ENCODE measurements at places on chromosomes 1 and 21. TPM values are rescaled to one million over a fixed set of nuclear protein-coding genes. Genes with fewer than 3 reads are reported as not detected.

DNA sequence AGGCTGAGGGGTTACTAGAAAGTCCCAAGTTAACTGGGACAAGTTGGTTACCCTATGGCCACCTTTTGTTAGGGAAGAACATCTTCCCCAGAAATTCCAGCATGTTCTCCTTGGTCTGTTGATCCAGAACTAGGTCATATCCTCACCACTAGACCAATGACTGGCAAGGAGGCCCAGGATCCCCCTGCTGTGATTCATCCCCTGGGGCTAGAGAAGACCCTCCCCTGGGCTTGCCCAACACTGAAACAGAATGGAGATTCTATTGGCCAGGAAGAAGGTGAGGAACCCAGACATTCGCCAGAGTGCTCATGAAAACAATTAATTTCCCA lies 90.1 kb upstream of the SIM2 start:
- no peak overlapping the region for H3K27ac ChIP-seq
- no peaks in the 10 kb centered on the region for H3K36me3 ChIP-seq
- H3K4me1 ChIP-seq: no peaks in the 10 kb centered on the region
- H3K4me3 ChIP-seq: no peak overlapping the region

The EXO1 gene
- 2.4 TPM for total RNA-seq

The OR10J1 gene
- total RNA-seq: not detected

The PADI2 gene
- 11.2 TPM for total RNA-seq

The SOX13 gene
- 0.85 TPM for total RNA-seq

DNA sequence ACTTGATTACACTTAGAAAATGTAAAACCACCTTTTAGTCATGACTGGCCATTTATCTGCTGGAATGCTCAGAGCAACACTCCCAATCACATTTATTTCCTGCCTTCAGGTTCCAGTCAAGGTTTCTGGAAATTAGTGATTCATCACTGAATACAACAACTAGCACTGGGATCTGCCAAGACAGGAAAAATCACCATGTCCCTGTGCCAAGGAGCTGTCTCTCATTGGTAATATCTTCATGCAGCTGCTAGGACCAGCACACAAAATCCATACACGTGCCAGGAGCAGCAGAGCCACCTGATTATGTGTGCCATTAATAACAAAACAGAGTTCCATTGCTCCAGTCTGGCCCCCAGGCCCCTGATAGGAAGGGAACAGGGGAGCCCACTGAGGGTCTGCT lies 194.6 kb downstream of the TNR start:
- H3K27ac ChIP-seq: no peak overlapping the region
- H3K27me3 ChIP-seq: no peaks in the 10 kb centered on the region
- no peak for DNase-seq

The B3GALT5 gene
- total RNA-seq: not detected

The AMY2A gene
- not detected for total RNA-seq

The OLIG2 gene
- not detected for total RNA-seq

The RNF2 gene
- total RNA-seq: 14.9 TPM

GRCh38 chr1:94792473-94793295 lies 27.5 kb upstream of the SLC44A3 start:
- H3K27me3 ChIP-seq: no peaks in the 10 kb centered on the region
- no peak for DNase-seq
- no peaks in the 10 kb centered on the region for H3K36me3 ChIP-seq
- H3K27ac ChIP-seq: no peak overlapping the region
- H3K4me1 ChIP-seq: no peaks in the 10 kb centered on the region

The FCRL4 gene
- total RNA-seq: not detected

- no peaks in the 10 kb centered on the region for H3K27me3 ChIP-seq
- H3K4me1 ChIP-seq: no peaks in the 10 kb centered on the region
- no peaks in the 10 kb centered on the region for H3K36me3 ChIP-seq
- no peak overlapping the region for H3K27ac ChIP-seq
These were observed 107.1 kb upstream of the PAXBP1 start for GRCh38 chr21:32878661-32879060.

The FNDC5 gene
- total RNA-seq: not detected

- H3K4me3 ChIP-seq: no peak overlapping the region
- no peak for DNase-seq
- H3K36me3 ChIP-seq: peaks cover 14% of the 10 kb centered on the region
- no peak overlapping the region for H3K27ac ChIP-seq
- no peaks in the 10 kb centered on the region for H3K4me1 ChIP-seq
- H3K27me3 ChIP-seq: no peaks in the 10 kb centered on the region
These were observed 24.7 kb downstream of the KIAA0040 start for GRCh38 chr1:175167861-175168260.

The LEMD1 gene
- not detected for total RNA-seq

DNA sequence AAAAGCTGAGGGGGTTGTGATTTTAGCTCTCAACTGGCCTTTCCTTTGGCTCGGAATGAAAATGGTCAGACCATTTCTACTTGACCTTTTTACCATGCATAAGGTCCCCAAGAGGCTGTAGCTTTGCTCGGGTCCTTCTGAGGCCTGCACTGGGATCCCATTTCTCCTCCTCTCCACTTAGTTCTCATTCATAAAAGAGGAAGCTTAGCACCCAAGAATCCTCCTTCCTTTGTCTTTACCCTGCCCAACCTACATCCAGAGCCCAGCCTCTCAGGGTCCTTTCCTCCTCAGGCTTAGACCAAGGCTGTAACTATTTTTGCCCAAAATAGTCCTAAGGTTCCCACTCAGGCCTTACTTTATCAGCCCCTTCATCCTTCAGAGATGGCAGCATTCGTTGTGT lies 6.0 kb upstream of the SLC27A3 start:
- H3K4me1 ChIP-seq: no peaks in the 10 kb centered on the region
- no peak for DNase-seq
- H3K27ac ChIP-seq: no peak overlapping the region
- H3K36me3 ChIP-seq: peaks cover 74% of the 10 kb centered on the region

The OR10Z1 gene
- not detected for total RNA-seq

The RHOU gene
- total RNA-seq: 1.5 TPM

- H3K4me1 ChIP-seq: no peaks in the 10 kb centered on the region
- no peaks in the 10 kb centered on the region for H3K36me3 ChIP-seq
- H3K4me3 ChIP-seq: peak overlapping the region; percentile 66
- no peaks in the 10 kb centered on the region for H3K27me3 ChIP-seq
- DNase-seq: no peak
These were observed 12.3 kb downstream of the BTBD19 start for GRCh38 chr1:44820328-44821239.

DNA sequence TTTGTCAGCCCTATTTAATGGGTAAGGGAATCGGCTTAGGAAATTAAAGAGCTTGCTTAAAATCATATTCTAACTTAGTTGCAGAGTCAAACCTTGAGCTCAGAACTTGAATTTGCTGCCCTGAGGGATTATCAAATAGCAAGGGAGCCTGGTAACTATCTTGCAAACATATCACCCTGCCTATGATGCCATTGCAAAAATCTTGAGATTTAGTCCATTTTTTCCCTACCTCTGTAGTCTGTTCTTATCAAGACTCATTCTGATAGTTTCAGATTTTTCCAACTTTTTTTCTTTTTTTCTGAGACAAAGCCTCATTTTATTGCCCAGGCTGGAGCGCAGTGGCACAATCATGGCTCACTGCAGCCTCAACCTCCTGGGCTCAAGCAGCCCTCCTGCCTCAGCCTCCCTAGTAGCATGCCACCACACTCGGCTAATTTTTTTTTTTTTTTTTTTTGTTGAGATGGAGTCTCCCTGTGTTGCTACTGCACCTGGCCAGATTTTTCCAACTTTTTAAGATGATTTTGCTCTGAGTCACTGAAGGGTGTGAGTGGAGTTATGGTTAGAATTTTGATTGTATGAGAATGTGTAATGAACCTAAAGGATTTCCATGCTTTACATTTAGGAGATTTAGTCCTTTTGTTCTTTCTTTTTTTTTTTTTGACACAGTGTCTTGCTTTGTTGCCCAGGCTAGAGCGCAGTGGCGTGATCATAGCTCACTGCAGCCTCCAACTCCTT lies 12.2 kb downstream of the SARS1 start:
- no peak overlapping the region for H3K4me3 ChIP-seq
- peaks cover 61% of the 10 kb centered on the region for H3K36me3 ChIP-seq
- H3K27ac ChIP-seq: no peak overlapping the region
- H3K27me3 ChIP-seq: no peaks in the 10 kb centered on the region

The RPE65 gene
- total RNA-seq: not detected

DNA sequence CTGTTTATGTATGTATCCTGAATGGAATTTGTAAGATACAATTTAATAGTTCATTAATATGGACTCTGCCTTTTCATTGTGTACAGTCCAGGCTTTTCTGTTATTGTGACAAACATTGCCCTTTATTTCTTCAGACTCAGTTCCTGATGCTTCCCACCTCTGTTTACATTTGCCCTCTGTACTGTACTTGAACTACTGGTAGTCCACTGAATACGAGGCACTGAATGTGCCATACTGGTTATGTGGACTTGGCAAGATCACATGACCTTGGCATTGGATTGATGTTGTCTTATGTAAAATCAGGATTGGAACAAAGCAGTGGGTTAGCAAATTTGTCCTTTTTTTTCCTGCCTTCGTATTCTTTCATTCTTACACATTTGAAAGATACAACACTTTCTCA lies 27.8 kb downstream of the RALGPS2 start:
- no peak for DNase-seq
- no peaks in the 10 kb centered on the region for H3K36me3 ChIP-seq
- H3K27me3 ChIP-seq: no peaks in the 10 kb centered on the region
- no peak overlapping the region for H3K4me3 ChIP-seq

The TEDDM1 gene
- not detected for total RNA-seq

The LCE3D gene
- total RNA-seq: not detected

DNA sequence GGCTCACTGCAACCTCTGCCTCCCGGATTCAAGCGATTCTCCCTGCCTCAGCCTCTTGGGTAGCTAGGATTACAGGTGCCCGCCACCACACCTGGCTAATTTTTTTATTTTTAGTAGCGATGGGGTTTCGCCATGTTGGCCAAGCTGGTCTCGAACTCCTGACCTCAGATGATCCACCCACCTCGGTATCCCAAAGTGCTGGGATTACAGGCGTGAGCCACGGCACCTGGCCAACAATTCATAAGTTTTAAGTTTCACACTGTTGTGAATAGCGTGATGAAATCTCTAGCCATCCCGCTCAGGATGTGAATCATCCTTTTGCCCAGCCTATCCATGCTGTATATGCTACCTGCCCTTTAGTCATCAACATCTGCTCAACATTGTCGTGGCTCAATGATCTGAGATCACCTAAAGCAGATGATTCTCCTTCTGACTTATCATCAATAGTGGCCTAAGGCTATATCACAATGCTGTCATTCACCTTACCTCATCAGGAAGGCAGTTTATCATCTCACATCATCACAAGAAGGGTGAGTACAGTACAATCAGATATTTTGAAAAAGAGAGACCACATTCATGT lies 2.6 kb downstream of the PFDN2 start:
- H3K4me3 ChIP-seq: no peak overlapping the region
- H3K4me1 ChIP-seq: peaks cover 37% of the 10 kb centered on the region
- no peaks in the 10 kb centered on the region for H3K27me3 ChIP-seq
- peaks cover under 1% of the 10 kb centered on the region for H3K36me3 ChIP-seq
- no peak for DNase-seq
- H3K27ac ChIP-seq: no peak overlapping the region

The LCE3E gene
- not detected for total RNA-seq

DNA sequence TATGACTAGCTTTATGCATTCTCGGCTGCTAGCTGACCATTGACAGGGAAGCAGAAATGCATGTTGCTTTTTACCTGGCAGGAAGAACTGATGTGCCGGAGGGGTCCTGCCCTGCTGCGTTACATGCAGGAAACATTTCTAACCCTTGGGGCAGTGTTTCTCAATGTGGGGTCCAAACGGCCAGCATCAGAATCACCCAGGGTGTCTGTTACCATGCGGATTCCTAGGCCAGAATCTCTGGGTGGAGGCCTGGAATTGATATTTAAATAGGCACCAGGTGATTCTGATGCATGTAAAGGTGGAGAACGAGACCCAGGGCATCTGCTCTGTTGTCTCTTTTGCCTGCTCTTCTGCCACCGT lies 182.7 kb downstream of the PCP4 start:
- no peaks in the 10 kb centered on the region for H3K36me3 ChIP-seq
- H3K4me1 ChIP-seq: no peaks in the 10 kb centered on the region
- no peak for DNase-seq
- no peak overlapping the region for H3K4me3 ChIP-seq

- DNase-seq: no peak
- no peak overlapping the region for H3K4me3 ChIP-seq
- H3K36me3 ChIP-seq: no peaks in the 10 kb centered on the region
- no peaks in the 10 kb centered on the region for H3K27me3 ChIP-seq
- no peak overlapping the region for H3K27ac ChIP-seq
These were observed 61.9 kb downstream of the TCP10L start for GRCh38 chr21:32523463-32523862.

DNA sequence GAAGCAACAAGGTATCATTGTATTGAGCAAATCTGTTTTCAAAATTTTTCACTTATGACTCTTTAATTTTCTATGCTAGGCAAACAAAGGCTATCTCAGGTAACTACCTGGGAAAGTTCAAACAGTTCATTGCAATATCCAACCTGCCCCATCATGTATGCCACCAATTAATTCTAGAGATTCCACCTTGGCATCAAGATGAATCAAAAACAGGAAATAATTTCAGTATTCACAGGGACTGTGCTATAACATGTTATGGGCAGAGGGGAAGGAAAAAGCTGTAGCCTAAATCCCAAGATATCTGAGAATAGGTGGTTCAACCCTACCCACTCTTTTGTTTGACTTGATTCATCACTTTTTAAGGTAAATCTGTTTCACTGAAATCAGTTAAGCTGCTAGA lies 67.5 kb upstream of the SH3GLB1 start:
- H3K27me3 ChIP-seq: no peaks in the 10 kb centered on the region
- H3K4me3 ChIP-seq: no peak overlapping the region
- no peaks in the 10 kb centered on the region for H3K36me3 ChIP-seq
- no peak overlapping the region for H3K27ac ChIP-seq

GRCh38 chr1:198734323-198735008 lies 95.6 kb downstream of the PTPRC start:
- H3K27me3 ChIP-seq: no peaks in the 10 kb centered on the region
- H3K27ac ChIP-seq: no peak overlapping the region
- no peak overlapping the region for H3K4me3 ChIP-seq
- peaks cover 83% of the 10 kb centered on the region for H3K36me3 ChIP-seq

The OPRD1 gene
- total RNA-seq: not detected

DNA sequence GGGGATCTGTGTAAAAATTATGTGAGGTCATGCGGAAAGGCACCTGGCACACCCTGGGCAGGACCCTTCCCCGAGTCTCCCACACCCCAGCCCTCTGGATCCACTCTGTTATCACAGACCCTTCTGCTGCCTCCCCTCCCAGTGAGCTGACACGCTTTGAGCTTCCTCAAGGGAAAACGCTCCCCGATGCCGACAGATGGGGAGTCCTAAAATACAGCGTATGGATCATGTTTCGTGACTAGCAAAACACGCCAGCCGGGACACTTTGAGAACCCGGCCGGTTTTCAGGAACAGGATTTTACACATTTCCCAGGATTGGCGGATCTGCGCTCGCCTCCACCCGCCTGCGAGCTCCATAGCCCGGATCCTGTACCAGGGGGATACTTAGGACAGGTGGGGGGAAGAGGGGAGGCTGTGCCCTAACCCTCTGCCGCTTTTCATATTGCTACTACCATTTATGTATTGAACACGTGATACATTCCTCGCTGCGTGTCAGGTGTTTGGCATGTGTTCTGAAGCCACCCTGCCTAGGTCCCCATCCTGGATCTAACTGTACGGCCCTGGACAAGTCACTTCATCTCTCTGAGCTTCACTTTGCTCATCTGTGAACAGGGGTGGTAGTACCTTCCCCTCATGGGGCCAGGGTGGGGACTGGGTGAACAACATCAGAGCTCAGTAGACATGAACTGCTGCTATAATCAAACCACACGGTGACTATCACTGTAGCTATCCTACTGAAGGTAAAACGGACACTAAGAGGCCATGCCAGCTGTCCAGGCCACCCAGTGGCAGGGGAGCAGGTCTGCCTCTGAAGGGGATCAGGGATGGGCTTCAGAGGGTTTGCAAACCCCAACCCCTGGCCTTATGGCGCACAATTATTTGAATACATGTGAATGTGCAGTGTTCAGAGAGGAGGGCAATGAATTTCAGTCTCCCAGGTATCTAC lies 63.2 kb downstream of the SSBP3 start:
- H3K36me3 ChIP-seq: peaks cover 4% of the 10 kb centered on the region
- DNase-seq: no peak
- no peak overlapping the region for H3K4me3 ChIP-seq

The OR2T2 gene
- total RNA-seq: not detected

Data from naive thymus-derived CD4-positive, alpha-beta T cell (primary cell).